ENCODE measurements at places on chromosomes 12 and 14.

DNA sequence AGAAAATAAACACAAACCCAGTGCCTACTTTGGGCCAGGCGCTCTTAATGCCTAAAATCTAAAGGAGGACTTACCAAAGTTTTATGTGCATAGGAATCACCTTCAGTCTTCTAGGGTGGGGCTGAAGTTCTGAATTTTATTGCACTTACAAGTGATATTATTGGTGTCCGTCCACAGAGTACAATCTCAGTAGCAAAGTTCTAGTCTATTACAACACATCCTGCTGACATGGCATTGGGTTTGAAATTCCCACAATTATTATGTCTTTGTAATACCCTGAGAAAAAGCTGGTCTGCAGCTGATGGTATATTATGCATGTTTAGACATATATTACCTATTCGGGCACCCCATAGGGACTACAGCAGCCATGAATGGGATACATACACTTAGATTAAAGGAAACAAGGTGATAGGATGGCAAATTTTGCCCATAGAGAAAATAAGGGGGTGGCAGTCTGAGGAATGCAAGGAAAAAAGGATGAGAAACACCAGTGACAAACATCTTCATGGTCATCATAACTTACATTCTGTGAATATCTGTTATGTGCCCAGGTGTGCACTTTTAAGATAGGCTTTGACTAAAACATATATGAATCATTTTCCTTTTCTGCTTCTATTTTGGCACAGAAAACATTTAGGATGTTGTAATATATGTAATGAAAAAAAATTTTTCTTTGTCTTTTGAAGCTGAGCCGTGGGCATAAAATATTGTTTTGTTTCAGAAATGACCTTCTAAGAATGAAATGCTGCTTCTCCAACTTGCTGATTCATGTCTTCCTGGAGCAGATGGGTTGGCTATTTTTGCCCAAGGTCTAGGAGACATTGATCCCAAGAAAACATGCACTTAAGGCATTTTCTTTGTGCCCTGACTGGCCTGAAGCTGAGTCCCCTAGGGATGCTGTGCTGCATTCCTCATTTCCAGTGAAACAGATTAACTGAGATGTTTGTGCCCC is 27.2 kb upstream of the ALG10 start:
- no peak for DNase-seq

- no peak for DNase-seq
These were observed 7.3 kb upstream of the HSP90AA1 start for GRCh38 chr14:102094101-102094500.

GRCh38 chr14:24434676-24435075 is 4.9 kb downstream of the KHNYN start:
- no peak for DNase-seq

DNA sequence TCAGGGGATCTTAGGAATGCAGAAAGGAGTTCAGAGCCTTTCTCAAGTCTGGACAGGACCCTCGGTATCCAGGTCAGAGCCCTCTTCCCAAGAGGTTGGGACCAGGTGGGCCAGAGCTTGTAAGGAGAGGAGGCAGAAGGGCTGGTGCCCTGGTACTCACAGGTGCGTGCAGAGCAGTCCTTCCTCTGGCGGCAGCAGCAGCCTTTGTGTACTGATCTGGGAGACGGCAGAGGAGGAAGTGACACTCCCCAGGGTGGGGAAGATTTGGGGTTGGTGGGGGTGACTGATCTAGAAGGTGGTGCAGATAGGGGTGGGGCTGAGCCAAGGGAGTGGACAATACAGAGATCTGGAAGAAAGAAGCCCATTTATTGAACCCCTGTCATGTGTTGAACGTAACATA is at the start of gene ITGB7:
Gene ITGB7 (minus strand): TSS at position 210 of the 400 bp plus-strand sequence. CDS start 6,808 bp downstream, outside the sequence.
- no peak for DNase-seq

DNA sequence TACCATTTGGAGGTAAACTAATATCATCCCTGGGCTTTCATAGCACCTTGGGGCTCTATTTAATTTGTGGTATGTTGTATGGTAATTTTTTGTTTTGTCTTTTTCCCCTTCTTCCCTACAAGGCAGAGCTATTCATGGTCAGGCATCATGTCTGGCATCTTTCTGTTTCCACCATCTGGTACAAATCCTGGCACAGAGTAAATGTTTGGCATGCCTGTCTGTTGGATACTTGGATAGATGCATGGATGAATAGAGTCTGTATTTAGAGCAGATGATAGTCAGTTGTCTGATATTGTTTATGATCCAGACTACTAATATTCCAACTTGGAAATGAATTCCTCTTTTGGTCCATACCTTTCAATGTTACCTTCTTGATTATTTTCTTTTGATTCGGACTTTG is 139.8 kb downstream of the NEDD1 start:
- no peak for DNase-seq

- no peak for DNase-seq
These were observed 68.5 kb downstream of the LIN7A start for GRCh38 chr12:80869264-80869663.

- DNase-seq, result no peak
These were observed 81.0 kb downstream of the NTS start for GRCh38 chr12:85955127-85955526.

DNA sequence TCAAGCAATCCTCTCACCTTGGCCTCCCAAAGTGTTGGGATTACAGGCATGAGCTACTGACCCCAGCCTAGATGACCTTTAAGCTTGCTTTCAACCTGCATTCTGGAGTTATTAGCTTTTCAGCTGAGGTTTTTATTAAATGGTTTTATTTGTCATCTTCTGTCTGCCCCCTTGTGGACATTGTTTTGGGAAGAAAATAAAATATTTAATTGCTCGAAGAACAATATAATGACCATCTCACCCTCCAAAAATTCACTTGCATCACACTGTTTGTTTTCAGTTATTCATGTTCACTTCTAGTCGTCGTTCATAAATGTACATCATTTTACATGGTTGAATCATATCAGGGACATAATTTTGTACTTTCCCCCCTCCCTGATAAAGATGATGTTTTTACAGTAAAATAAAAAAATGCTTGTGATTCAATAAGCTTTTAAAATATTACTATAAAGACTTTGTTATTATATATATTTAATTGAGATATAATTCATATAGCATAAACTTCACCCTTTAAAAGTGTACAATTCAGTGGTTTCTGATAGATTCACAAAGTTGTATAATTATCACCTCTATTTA is 10.1 kb upstream of the SPATS2 start:
- DNase-seq, result no peak

GRCh38 chr14:23123419-23123818 is 4.4 kb upstream of the CEBPE start:
- DNase-seq, result no peak

DNA sequence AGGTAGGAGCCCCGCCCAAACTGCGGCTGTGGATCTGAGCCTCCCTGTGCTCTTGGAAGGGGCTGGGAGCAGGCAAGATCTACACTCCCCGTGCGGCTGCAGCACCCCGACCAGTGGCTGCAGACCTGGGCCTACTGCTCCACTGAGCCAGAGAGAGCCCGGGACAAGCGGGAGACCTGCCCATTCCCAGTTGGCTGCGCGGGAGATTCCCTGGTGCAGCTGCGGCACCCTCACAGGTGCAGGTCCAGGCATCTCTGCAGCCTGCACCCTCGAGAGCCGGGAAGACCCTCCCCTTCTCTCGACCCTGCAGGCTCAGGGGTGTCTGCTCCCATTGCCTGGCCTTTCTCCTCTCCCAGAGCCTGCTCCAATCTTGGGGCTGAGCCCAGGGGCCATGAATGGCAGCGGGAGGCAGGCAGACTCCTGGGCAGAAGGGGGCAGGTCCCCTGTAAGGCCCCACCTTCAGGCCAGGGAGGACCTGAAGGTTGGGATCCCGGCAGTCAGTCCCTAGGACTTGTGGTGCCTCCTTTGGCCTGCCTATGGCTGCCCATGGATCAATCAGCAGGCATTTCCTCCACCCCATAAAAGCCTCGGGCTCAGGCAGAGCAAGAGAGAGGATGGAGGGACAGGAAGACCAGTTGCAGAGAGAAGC is 8.8 kb upstream of the A2M start:
- DNase-seq, result no peak

DNA sequence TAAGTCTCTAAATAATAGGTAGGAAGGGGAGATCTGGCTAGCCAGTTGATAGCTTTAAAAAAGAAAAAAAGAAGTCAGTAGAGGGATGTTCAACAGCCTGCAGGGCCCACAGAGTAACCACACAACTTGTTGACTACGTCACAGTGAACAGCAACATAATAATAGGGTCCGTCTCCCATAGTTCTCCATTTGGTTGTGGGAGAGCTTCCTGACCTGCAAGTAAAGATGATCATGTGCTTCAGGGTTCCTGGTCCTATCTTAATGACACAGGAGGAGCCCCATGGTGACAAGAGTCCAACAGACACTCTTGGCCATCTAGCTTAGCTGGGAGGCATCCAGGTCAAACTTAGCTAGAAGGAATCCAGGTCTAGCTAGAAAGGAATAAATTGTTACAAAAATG is 36.2 kb downstream of the FGD6 start:
- no peak for DNase-seq

DNA sequence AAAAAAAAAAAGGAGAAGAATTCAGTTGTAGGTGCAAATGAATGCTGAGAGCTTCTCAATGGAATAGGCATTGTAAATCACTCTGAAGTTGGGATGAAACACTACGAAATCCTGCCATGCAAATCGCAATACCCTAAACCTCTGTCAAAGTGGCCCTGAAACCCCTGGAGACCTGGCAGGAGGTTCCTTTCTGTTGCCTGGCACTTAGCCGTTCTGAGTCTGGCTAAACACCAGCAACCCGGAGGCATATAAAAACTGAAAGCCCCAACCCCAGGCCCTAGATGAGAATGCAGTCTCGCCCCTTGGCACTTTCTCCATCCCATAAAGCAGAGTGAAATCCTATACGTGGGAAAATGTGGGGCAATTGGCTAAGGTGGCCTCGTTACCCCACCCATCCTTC is 151.5 kb upstream of the PARP11 start:
- DNase-seq, result no peak

DNA sequence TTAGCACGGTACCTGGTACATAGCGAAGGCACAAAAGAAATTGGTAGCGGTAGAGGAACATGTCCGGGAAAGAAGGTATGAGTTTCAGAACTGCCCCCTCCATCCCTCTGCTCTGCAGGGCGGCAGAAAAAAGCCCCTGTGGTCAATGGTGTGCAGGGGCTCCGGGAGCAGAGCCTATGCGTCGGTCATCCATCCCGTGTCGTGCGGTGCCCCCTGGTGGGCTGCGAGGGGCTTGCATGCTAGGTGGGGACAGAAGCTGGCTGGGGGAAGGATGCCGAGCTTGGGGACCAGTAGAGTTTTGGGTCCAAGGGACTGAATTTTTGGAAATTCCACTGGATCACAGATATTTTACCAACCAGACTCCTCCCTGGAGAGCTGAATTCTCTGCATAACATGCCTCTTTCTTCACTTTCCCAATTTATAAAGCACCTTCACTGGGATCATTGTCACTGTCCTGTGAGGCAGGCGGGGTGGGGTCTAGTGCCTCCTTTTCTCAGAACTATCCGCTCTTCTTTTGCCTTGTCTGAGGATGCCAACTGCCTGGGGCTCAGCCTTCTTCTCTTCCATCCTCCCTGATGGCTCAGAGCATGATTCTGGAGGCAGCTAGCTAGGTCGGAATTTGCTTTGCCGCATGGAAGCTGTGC is 148.7 kb downstream of the SMOC1 start:
- peak; percentile 21 for DNase-seq

- no peak for DNase-seq
These were observed 364.7 kb downstream of the BCAT1 start for GRCh38 chr12:24584032-24584675.

- no peak for DNase-seq
These were observed 7.6 kb downstream of the SLC38A2 start for GRCh38 chr12:46364777-46365580.

DNA sequence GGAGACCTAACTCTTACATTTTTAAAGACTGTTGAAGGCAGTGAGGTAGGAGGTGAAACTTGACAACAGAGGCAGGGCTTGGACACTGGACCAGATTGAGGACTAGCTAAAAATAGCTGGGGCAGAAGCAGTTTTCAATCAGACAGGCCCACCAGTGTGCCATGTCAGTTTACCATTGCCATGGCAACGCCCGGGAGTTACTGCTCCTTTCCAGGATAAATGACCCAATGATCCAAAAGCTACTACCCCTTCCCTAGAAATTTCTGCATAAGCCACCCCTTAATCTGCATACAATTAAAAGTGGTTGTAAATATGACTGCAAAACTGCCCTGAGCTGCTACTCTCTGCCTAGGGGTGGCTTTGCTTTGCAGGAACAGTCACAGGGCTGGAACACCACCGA is 53.2 kb upstream of the PKP2 start:
- DNase-seq, result no peak

GRCh38 chr12:98220636-98221035 is 294.8 kb upstream of the TMPO start:
- no peak for DNase-seq

DNA sequence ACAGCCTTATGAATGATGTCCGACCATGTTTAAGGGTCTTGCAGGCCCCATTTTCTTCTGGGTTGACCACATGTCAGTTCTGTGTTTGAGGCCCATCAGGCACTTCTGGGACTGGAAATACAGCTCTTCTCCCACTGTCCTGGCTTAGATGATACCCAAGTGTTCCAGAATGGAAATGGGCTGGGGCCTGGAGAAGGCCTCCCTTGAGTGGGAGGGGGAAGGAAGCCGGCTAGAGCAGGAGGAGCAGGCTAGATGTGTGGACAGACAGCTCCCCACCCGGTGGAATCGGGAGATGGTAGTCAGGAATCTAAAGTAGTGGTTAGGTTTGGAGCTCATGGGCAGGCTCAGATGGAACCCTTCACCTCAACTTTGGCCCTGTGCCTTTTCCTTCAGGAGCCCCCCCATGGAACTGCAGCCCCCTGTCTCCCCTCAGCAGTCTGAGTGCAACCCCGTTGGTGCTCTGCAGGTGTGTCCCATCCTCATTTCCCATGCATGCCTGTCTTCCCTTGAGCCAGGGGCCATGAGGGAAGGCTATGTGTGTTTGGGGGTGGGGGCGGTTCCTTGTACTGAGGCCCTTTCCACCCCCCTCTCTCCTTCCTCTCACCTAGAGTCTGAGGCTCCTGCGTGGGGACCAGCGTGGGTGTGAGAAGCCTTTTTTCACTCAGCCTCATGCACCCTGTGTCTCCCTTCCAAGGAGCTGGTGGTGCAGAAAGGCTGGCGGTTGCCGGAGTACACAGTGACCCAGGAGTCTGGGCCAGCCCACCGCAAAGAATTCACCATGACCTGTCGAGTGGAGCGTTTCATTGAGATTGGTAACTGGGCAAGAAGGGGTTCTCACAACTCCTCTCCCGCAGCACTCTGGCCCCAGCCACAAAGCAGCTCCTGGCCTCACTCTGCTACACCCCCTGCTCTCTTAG is 3.0 kb downstream of the NPFF start:
- no peak for DNase-seq

DNA sequence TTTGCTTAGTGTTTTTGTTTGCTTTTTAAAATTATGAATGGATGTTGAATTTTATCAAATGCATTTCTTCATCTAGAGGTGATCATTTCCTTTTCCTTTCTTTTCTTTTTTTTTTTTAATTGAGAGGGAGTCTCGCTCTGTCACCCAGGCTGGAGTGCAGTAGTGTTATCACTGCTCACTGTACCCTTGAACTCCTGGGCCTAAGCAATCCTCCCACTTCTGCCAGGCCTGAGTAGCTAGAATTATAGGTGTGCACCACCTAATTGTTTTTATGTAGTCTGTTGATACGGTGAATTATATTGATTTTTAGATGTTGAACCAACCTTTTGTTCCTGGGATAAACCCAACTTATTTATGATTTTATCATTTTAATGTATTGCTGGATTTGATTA is 1.5 kb upstream of the CDKL1 start:
- DNase-seq, result no peak

GRCh38 chr12:13504074-13504473 is 307.5 kb downstream of the EMP1 start:
- DNase-seq, result no peak
